SK-N-SH (cell line): ENCODE measurements at places on chromosomes 2 and 18. TPM values are rescaled to one million over a fixed set of nuclear protein-coding genes. Genes with fewer than 3 reads are reported as not detected.

ABCG8 gene
- not detected in 2 replicates for polyA plus RNA-seq

DNA sequence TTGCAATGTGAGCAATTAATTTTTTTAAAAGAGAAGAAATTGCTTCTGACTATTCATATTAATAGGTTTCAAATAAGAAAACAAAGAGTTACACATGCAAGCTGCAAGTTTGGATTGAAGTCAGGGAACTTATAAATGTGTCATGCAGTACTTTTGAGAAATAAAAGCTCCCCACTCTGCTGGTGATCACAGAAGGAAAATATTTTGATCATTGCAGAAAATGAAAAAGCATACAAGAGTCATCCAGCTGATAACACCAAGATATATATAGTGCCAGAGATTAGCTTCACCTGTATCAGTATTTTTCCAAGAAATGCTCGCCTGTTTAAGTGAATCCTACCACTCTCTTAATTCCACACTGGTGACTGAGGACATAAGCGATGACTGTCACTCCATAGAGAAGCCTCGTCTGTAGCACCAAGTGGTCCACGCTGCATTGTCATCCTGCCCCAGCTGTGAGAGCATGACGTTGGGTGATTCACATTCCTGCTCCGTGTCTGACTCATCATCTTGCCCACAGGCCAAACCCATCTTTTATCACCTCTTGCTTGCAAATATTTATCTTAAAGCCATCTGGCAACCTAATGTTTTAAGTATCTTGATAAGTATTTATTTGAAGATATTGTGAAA, 178.0 kb downstream of the ASXL3 start:
- DNase-seq, result no peak

- no peak for DNase-seq
Measured at GRCh38 chr2:68653538-68653982, 10.2 kb downstream of the PROKR1 start.

DNA sequence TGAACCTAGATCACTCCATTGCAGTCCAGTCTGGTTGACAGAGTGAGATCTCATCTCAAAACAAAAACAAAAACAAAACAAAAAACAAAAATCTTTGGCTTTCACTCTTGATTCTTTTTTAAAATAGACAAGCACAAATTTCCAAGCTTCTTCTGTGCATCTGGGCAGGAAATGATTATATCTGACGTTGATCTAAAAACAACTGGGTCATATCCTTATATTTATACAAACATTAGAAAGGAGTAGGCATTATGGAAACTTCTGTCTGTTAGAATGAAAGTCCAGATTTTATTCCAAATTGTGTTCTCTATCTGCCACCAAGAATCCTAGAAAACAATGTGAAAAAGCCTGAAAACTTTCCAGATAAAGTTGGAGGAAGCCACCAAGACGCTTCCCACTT, 26.2 kb upstream of the PMAIP1 start:
- no peak for DNase-seq

CHMP1B gene
- 45.1 and 52.4 TPM in 2 replicates for polyA plus RNA-seq

- no peak for DNase-seq
Measured at GRCh38 chr2:135600915-135601314, 69.6 kb downstream of the R3HDM1 start.

DYSF gene
- 0.10 and 0.18 TPM in 2 replicates for polyA plus RNA-seq

GRCh38 chr2:37878536-37878935, 46.6 kb upstream of the RMDN2 start:
- no peak for DNase-seq

HAAO gene
- not detected in 2 replicates for polyA plus RNA-seq

FBXO48 gene
- polyA plus RNA-seq, result 0.30 and 0.45 TPM in 2 replicates

GRCh38 chr2:1651121-1652033, 92.9 kb downstream of the PXDN start:
- no peak for DNase-seq

- no peak for DNase-seq
Measured at GRCh38 chr2:96090196-96090926, 26.0 kb downstream of the ADRA2B start.
